Activated CD4-positive, CD25-positive, alpha-beta regulatory T cell (primary cell): ENCODE measurements at places on chromosomes 4 and X.
A peak's percentile ranks its signal among the peaks of the same experiment; 100 is the strongest.

DNA sequence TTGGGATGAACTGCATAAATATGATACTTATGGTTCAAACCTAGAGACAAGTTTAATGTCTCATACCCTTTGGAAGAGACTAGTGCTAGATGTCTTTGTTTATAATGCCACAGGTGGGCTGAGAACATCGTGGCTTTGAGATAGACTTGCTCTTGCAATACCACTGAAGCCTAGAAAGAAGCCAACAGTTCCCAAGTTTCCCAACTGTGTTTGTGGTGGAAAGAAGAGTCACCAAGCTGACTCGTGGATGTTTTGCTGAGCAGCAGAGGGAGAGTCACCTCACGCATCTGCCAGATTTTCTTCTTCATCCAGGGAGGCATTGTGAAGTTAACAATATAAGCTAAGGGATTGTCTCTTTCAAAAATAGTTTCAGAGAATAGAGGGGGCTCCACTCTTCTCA lies 1076.2 kb downstream of the C4orf33 start:
- DNase-seq, result no peak

DNA sequence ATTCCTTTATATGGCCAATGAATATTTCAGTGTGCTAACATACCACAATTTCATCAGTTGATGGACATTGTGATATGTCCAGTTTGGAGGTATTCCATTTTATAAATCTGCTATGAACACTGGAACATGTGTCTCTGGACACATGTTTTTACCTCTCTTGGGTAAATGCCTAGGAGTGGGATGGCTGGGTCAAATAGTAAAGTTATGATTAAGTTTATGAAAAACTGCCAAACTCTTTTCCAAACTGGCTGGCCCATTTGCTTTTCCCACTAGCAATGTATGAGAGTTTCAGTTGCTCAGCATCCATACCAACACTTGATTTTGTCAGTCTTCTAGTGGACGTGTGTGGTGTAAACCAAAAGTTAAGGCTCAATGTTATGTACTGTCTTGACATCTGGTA lies 40.5 kb downstream of the CEP44 start:
- DNase-seq, result no peak

GRCh38 chrX:48540028-48540375 lies 488 bp downstream of the TBC1D25 start:
- DNase-seq, result peak; percentile 4

- no peak for DNase-seq
These were observed 5.3 kb downstream of the KIT start for GRCh38 chr4:54662901-54663585.

DNA sequence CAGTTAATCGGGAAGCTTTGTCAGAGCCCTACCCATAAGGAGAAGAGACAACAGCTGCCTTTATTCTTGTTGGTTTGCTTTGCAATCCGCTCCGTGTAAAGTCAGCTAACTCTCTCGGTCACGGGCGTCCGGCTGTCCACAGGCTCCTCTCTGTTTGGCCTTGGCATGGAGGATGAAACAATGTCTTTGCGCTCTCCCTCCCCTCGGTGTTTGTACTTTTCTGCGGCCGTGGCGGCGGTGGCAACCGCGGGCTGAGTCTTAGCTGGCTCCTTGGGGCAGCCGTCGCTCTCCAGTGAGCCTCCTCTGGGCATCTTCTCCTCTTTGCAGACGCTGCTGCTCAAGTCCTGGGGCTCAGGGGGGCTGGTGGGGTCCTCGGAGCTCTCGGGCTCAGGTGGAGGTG lies 10.6 kb upstream of the IRAK1 start:
- no peak for DNase-seq

DNA sequence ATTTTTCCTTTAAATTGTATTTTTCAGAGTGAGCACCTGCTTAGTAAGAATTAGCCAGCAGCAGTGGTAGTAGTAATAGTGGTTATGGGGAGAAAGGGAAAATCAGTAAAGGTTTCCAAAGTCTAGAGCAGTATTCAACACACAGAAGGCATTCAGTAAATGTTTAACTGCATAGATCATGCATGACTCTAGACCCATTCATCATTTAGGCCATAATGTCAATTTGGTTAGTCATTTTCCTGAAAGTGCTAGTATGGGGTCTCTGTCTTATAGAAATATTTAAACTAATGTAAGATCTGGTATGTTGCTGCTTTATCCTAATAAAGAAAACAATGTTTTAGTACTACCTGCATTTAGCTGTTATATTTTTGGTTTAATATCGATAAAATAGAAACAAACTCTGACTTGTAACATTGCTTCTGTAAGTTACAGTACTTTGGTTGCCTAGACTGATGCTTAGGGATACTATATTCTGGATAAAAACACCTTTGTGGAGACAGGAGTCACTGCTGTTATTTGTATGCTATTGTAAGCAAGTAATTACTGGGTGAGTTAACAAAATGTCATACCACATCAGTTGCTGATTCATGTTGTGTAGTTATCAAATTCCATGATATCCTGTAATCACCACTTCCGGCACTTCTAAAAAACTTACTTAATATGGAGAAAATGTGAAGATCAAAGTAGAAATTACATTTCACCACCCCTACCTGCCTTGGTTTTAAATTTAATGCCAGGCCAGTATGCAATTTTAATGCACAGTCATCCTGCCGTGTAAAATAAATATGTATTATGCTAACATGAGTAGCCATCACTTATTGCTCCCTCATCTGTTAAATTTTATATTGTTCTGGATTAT lies 115.8 kb upstream of the BMPR1B start:
- DNase-seq, result no peak

DNA sequence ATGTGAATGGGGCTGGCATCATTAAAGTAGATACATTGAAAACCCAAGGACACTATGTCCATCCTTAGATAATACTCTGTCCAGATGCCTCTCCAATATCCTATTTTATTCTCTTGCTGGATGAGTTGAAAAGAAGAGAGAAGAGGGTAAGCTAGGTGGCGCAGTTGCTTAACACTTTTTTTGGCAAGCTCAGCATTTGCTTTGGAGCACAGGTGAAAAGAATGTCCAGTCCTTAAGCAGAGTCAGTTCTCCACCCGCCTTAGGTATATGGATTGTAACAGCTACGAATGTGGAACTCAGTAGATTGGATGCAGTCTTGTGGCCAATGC lies 208.4 kb downstream of the NWD2 start:
- DNase-seq, result no peak

DNA sequence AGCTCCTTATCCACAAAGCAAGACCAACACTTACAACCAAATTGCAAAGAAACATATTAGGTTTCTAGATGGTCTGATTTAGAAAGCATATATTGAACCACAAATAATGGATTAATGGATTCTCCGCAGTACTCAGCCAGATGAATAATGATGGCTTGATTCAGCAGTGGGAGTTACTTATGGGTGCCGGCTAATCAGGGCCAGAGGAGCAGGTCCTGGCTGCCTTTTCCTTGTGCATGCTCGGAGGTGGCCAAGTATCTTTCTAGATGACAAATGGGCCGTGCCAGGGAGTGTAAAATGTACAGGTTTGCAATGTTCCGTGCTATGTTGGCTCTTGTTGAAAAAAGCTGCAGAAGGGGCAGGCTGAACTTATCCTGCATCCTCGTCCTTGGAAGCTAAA lies 70.2 kb downstream of the VCX3A start:
- no peak for DNase-seq

DNA sequence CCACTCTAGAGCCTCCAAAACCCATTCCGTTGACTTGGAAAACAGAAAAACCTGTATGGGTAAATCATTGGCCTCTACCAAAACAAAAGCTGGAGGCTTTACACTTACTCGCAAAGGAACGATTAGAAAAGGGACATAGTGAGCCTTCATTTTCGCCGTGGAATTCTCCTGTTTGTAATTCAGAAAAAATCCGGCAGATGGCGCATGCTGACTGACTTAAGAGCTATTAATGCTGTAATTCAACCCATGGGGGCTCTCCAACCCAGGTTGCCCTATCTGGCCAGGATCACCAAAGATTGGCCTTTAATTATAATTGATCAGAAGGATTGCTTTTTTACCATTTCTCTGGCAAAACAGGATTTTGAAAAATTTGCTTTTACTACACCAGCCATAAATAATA lies 60.8 kb downstream of the ZNF732 start:
- peak; percentile 19 for DNase-seq

DNA sequence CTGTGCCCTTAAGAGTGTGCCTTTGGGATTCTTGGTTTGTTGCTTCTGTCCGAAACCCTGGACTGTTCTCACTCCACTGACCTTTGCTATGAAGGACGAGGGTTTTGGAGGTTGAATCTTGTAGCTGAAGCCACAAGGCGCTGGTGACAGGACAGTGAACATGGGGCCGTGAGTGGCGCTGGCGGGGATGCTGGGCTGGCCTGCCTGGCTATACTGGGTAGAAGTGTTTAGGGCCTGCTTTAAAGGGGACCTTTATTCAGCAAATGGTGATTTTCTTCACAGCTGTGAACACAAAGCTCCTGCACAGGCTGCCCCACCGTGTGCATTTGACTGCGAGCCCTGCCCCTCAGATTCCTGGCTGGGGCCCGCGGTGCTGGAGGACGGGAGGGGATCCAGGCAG lies 27.1 kb upstream of the TADA2B start:
- DNase-seq, result no peak
